ENCODE measurements at places on chromosomes 4 and X.

DNA sequence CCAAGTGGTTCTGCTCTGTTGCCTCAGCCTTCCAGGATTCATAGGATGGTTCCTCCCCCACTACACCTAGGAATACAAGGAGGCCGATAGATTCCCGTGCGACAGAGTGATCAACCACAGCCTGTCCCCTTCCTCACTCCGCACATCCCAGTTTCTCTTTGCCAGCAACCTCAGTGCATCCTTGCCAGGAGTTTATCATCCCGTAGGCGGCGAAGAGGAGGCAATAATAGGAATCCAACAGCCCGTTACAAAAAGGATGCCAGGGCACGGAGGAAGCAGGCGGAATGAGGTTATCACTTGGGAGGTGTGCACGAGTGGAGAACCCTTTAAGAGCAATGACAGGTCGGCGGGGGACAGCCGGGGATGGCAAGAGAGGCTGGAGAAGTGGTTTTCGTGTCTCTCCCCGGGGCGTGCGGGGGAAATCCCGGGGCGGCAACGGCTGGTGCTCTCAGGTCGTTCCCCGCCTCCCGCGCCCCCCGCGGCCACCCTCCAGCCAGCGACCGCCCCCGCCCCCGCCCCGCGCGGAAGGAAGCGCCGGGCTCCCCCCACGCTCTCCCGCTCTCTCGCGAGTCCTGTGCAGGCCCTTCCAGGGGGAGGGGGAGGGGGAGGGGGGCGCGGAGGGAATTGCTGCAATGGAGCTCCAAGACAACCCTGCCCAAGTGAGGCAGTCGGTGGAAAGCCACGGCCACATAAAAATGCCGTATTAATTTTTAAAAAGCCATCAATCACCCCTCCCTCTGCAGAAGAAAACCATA, 1.6 kb downstream of the PPP3CA start:
- no peak for DNase-seq

GRCh38 chrX:118552121-118552900, 56.7 kb downstream of the DOCK11 start:
- peak; percentile 33 for DNase-seq

- no peak for DNase-seq
Measured at GRCh38 chr4:40515398-40516293, 114.0 kb downstream of the RBM47 start.

GRCh38 chrX:110964786-110965185, 131.2 kb upstream of the PAK3 start:
- no peak for DNase-seq

DNA sequence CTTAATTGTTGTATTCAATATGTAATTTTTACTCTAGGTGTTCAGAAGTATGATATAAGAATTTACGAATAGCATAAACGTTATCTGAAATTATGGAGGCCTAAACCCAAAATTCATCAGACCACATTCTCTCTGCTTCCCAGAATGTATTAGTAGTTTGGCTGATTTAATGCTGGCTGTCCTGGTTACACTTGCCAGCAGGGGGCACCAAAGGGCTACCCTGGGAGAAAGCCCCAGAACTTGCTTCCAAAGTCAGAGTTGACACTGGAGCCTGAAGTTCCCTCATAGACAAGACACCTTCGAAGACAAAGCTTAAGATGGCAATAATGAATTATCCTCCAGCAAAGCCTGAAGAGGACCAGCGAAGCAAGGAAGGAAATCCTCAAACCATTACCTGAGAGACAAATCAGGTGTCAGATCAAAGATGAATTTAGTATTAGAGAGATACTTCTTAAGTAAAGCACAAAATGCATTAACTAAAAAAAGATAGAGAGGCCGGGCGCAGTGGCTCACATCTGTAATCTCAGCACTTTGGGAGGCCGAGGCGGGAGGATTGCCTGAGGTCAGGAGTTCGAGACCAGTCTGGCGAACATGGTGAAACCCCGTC, 11.3 kb upstream of the ANOS1 start:
- DNase-seq = no peak

DNA sequence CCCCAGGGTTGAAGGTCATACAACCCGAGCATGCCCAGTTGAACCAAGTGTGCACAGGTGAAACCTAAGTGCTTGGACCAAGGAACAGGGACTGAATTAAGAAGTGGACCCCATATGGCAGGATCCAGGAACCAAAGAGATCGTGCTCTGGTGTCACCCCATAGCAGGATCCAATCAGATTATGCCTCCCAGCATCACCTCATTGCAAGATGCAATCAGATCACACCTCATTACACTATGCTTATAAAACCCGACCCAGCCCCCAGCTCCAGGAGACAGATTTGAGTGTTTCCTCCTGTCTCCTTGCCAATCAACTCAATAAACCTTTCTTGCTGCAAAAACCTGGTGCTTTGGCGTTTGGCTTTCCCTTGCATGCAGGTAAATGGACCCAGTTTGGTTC, 37.6 kb downstream of the EFHC2 start:
- DNase-seq = no peak

DNA sequence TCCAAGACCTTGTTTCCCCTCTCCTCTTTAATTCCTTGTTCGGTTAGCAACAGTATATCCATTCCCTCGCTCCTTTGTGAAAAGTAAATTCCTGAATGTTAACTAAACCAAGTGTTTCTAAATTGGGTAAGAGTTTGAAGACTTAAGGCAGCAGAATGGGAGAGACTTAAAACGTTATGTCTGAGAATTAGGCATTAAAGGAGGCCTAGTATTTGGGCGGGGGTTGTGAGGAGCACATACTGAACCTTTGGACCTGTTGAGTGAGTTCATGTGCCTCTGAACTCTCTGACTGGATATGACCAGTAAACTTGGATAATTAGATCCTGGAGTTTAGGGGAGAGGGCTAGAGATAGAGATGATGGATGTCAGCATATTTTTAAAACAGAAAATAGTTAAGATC, 1.2 kb downstream of the MSMO1 start:
- no peak for DNase-seq

DNA sequence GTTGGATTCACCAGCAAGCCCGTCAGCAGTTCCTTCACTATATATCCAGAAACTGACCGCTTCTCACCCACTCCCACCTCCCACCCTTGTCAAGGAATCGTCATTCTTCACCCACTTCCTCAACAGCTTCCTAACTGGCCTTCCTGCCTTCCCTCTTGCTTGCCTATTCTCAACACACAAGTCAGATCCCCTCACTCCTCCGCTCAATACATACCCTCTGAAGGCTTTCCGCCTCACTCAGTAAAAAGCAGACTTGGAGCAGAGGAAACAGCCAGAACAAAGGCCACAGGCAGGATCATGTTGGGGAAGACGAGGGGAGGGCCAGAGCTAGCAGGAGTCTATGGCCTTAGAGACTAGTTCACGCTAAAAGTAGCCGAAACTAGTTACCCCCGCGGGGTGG, 23.7 kb downstream of the RWDD4 start:
- no peak for DNase-seq

- no peak for DNase-seq
Measured at GRCh38 chr4:84495118-84495793, 3.8 kb downstream of the NKX6-1 start.

GRCh38 chr4:81495345-81495744, 23.6 kb upstream of the RASGEF1B start:
- no peak for DNase-seq

Data from HS-5 (cell line).